ENCODE measurements at places on chromosomes 12 and 14. TPM values are rescaled to one million over a fixed set of nuclear protein-coding genes. Genes with fewer than 3 reads are reported as not detected.

DNA sequence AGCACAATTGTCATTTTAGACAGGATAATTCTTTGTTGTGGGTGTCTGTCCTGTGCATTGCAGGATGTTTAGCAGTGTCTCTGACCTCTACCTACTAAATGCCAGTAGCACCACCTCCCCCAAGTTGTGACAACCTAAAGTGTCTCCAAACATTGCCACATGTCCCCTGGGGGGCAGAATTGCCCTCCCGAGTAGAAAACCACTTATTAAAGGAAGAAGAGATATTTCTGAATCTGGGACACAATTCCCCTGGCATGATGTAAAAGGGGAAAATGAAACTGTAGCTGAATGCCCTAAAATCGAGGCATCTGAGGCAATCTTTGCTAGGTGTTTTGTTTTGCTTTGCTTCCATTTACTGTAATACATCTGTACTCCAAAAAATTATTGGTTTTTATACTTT lies 116.8 kb upstream of the NAP1L1 start:
- ATAC-seq: no peak

GRCh38 chr14:22313172-22313801 lies 275.7 kb downstream of the DAD1 start:
- no peak for ATAC-seq

GRCh38 chr12:10562306-10562933 lies 51.0 kb downstream of the MAGOHB start:
- no peak for ATAC-seq

The CCDC85C gene
- total RNA-seq: 14.0 TPM

The RNASE1 gene
- 406 TPM for total RNA-seq

GRCh38 chr12:131636940-131637750 lies 73.7 kb upstream of the SFSWAP start:
- ATAC-seq: no peak

Measured in gastroesophageal sphincter (tissue), 4 donors.